GM23338 (cell line): ENCODE measurements at places on chromosomes 7 and 10. TPM values are rescaled to one million over a fixed set of nuclear protein-coding genes. Genes with fewer than 3 reads are reported as not detected.

- DNase-seq, result no peak
Measured at GRCh38 chr10:72563327-72563932, 62.4 kb downstream of the MICU1 start.

DNA sequence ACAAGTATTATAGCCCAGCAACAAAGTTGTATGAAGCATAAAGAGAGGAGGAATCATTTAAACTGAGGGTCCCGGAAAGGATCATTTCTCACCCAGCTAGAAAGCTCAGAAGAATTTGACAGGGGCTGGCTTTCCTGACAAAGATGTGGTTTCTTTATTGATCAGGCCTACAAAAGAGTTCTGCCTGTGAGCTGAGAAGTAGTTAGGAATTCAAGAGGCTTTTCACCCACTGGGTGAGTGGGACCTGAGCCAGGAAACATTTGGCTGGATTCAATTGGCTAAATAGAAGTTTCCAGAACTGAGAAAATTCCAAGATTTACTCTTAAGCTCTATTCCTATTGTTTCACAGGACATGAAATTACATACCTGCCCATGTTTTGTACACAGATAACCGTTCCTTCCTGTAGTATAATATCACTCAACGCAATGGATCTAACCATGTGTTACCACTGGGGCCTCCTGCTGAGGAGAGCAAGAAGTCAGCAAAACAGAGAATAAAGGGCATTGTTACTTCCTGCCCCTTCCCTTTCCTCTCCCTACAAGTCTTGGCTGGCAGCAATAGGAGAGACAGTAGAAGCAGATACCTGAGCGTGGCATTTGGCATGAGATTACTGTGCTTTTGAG lies 53.9 kb upstream of the PAPSS2 start:
- DNase-seq, result no peak

DNA sequence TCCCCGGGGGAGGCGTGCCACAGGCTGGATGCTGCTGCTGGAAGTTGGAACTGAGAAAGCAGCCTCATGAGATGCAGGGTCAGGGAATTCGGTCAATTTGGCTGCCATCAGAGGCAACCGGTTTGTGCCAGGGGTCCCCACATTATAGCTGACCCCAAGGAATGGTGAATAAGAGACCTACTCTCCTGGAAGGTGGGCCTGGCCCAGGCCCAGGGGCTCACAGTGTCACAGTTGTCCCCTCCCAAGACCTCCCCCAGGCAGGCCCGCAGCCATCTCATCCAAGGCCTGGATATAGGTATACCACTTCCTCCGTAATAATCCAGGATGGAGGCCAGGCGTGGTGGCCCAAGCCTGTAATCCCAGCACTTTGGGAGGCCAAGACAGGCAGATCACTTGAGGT lies 114.6 kb downstream of the NPTX2 start:
- DNase-seq, result no peak

DNA sequence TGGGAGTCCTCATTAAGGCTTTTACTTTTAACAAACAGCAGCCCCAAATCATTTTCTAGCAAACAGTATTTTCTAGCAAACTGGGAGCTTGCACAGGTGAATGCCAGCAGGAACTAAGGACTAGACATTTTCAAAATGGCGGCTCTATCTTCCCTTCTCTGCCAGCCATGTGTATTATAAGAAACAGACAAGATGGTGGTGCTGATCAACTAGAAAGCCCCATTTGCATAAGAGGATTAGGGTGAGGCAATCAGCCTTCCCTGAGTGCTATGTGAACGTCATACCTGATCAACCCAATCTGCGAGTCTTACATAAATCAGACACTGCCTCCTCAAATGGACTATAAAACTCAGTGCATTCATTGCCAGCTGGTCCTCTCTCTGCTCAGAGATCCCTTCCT lies 479.6 kb downstream of the IPMK start:
- DNase-seq, result no peak

GRCh38 chr10:129131457-129132132 lies 335.4 kb upstream of the MGMT start:
- no peak for DNase-seq

GRCh38 chr7:123604739-123605138 lies 3.1 kb downstream of the ASB15 start:
- no peak for DNase-seq

WNT8B gene
- 0.26 and 0.74 TPM in 2 replicates for polyA plus RNA-seq

DNA sequence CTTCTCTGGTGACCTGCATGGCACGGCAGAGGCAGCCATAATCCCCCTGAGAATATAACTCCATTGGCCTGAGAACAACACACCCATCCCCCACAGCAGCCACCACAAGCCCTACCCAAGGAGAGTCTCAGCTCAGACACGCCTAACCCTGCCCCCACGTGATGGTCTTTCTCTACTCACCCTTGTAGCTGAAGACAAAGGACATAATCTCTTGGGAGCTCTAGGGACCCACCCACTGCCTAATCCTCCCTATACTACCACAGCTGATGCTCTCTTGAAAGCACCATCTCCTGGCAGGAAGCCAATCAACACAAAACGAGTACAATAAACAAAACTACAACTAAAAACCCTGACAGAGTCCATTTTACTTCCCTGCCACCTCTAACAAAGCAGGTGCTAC lies 30.7 kb upstream of the HPSE2 start:
- no peak for DNase-seq

GRCh38 chr7:28200598-28200997 lies 20.0 kb upstream of the JAZF1 start:
- no peak for DNase-seq

GRCh38 chr7:47361746-47362215 lies 220.1 kb downstream of the TNS3 start:
- DNase-seq, result no peak

DNA sequence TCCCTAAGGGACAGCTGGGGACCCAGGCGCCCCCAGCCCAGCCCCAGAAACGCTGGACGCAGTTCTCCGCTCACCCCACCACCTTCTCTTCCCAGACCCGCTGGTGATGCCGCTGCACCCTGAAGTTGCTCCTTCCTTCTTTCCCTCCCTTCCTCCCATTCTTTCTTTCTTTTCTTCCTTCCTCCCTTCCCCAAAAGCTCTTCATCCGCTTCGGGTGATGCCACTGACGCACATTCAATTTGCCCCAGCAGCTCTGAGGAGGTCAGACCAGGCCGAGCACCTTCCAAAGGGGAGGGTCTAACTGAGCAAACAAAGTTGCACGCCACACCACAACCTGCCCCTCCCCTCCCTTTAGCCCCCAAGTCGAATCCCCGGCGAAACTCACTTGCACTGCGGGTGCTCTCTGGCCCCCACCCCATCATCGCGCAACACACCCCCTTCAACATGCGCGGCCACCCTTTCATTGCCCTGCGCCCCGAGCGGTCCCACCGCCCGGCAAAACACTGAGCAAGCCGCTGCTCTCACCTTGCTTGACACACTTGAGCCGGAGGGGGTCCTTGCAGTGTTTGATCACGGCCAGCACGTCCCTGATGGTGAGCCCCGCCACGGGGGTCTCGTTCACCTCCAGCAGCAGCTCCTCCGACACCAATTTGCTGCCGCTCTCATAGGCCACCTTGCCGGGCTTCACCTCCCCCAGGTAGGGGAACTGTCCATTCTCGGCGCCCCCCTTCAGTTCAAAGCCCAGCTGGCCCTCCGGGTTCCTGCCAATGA lies 787 bp downstream of the MAGI2 start:
- DNase-seq, result peak; percentile 39

CRPPA gene
- polyA plus RNA-seq, result 0.54 and 0.73 TPM in 2 replicates
